ENCODE measurements at places on chromosomes 1 and 21.
A peak's percentile ranks its signal among the peaks of the same experiment; 100 is the strongest.

- peak; percentile 67 for DNase-seq
Measured at GRCh38 chr1:101587741-101588140, 350.9 kb downstream of the S1PR1 start.

DNA sequence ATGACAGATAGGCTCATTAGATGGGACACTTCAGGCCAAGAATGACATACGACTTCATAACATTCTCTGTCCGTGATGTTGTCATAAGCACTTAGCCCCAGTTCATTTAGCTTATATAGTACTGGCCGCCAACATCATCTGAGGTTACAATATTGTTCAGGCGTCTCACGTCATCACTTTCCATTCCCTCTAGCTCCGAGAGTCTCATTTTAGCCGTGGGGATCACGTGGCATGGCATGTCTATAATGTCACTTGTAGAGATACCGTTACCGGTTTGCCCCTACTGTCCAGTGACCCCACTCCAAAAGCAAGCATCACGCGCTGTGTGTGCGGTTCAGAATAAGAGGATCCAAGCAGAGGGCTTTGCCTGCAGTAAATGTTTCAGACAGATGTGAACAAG lies 34.6 kb upstream of the HEATR1 start:
- no peak for DNase-seq

DNA sequence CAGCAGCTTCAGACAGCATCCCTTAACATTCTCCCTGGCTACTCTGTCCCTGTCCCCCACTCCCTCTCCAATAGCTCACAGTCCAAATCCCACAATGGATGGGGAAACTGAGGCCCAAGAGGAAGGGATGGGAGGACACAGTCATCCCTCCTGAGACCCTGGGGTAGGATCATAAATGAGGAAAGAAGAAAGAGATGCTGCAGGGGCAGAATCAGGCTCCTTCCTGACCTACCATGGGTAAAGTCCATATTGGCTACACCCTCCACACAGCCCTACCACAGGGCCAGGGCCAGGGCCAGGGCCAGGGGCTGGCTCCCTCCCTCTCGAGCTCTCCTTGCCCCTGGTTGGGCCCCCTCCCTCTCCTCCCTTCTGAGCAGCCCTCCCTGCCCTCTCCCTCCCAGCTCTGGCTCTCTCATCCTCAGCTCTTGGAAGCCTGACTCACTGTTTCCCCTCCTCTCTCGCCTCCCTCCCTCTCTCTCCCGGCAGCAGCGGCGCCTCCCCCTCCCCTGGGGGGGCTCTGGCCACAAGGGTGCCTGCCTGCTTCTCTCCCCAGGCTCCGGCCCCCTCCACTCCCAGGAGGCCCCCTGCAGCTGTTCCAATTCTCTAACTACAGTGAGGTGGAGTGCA lies 4.9 kb downstream of the AHDC1 start:
- peak; percentile 89 for DNase-seq

DNA sequence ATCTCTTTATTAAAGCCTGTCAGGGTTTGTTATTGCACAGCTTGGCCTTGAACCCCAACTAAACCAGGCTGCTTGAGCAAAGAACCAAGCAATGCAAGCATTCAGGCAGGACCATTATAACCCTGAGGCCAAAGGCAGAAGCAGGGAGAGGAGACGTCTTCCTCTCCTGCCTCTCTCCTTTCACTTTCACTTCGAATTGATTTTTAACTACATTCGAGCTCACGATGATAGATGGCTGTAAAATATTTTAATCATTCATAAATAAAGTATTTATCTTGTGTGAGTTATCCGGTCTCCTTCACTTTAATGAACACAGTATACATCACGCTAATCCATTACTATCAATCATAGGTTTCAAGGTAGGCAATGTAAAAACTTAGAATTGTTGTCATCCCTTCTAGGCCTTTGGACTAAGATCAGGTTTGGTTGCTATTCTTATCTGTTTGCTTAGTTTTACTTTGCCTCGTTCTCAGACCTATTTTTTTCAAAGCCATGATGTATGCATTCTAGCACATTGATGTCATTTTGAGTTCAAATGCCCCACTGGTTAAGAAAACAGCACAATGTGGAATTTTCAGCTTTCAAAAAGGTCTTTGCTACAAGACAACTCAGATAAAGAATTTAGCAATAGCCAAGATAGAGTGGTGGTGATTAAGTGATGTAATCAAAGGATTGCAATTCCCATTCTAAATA lies 480.2 kb upstream of the RUNX1 start:
- no peak for DNase-seq

GRCh38 chr1:25520446-25521061 lies 22.9 kb upstream of the LDLRAP1 start:
- no peak for DNase-seq

DNA sequence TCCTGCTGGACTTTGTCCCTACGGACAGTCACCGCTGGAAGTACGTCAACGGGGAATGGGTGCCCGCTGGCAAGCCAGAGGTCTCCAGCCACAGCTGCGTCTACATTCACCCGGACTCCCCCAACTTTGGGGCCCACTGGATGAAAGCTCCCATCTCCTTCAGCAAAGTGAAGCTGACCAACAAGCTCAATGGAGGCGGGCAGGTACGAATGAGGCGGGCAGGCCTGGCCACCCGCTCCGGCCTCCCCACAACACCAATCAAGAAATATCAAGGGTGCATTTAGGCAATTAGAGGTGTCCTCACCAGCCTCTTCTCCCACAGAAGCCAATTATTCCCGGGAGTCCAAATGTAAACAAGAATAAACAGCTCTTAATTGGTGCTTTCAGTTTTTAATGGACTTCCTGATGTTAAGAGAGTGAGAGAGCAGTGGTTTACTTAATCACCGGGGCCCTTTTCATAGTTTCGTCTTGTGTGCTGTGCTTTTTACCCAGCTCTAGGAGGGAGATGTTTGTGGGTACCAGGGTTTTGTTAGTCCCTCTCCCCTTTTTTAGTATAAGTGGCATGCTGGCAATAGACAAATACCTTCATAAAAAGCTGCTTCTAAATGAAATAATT lies 10.7 kb downstream of the TBX19 start:
- DNase-seq: no peak

DNA sequence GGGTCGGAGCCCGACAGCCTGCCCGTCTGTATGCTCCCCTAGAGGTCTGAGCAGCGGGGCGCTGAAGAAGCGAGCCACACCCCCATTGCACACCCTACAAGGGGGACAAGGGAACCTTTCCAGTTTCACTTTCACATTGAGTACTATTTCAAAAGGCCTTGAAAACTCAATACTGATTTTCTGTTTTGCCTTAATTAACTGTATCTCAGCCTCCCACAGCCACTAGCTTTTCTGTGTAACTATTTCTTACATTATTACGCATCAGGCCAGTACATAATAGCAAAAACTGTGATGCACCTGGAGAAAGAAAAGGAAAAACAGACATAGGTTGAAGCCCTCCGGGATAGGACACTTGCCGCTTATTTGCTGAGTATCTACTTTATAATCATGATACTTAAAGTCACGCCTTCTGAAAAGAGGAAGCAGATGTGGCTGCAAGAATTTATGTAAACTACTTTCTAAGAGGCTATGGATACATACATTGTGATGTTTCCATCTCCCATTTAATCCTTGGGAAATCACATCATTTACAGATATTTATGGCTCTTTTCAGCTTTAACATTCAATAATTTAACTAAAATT lies 1719.5 kb downstream of the MRPL39 start:
- DNase-seq: no peak

DNA sequence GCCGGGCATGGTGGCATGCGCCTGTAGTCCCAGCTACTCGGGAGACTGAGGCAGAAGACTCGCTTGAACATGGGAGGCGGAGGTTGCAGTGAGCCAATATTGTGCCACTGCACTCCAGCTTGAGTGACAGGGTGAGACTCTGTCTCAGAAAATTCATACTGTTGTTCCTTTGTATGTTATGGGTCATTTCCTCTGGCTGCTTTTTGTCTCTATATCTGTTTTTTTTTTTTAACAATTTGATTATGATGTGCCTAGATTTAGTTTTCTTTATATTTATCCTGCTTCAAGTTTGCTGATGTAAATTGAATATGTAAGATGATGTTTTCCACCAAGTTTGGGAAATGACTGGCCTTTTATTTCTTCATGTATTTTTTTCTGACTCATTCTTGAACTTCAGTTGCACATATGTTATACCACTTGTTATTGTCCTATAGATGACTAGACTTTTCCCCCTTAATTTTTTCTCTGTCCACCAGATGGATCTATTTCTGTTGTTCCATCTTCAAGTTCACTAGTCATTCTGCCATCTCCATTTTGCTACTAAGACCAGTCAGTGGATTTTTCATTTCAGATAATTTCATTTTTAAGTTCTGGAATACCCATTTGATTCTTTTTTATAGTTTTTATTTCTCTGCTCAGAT lies 173.5 kb downstream of the GALNT2 start:
- DNase-seq: no peak

DNA sequence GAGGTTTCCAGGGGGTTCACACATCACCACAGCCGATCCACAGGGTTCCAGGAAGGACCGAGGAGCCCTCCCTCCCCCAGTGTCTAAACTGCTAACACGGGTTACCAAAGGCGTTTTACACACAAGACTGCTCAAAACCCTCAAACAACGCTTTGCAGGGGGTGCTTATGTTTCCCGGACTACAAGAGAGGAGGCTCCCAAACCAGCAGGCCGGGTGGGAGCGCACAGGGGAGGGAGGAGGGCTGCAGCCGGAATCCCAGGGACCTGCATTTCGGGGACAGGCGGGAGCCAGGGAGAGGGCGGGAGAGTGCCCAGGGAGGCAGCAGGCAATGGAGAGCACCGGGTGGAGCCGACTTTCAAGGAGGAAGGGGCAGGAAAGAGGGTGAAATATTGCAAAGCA lies 50.8 kb downstream of the ACBD3 start:
- DNase-seq: no peak

- DNase-seq: no peak
Measured at GRCh38 chr21:25369524-25370300, 237.6 kb downstream of the MRPL39 start.

DNA sequence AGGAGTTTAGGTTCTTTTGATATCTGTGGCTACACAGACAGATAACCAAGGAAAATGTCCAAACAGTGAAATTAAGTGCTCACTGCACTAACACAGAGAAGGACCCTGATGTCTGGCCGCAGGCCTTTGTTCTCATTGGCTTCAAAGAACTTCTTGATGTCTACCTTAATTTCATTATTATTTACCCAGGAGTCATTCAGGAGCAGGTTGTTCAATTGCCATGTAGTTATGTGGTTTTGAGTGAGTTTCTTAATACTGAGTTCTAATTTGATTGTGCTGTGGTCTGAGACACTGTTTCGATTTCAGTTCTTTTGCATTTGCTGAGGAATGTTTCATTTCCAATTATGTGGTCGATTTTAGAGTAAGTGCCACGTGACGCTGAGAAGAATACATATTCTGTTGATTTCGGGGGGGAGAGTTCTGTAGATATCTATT lies 15.2 kb upstream of the LGALS8 start:
- DNase-seq: no peak

- DNase-seq: peak; percentile 60
Measured at GRCh38 chr1:159177272-159177907, 6.0 kb downstream of the CADM3 start.

GRCh38 chr21:38264571-38264970 lies 7.8 kb downstream of the KCNJ15 start:
- no peak for DNase-seq

DNA sequence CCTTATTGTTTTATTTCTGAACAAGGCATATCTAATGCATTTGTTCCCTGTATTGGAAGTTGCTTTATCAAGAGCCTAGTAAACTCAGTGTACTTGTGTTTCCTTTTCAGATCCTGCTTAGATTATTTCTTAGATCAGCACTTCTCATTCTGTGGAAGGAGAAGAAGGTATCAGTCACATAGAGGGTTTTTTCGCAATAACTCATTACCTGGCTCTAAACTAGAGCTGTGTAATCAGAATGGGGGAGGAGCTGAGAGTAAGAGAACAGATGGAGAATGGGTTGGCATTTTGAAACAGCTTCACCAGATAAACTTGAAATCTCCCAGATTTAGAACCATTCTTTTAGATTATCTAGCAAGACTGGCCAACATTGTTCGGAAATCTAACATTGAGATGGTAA lies 11.0 kb downstream of the AHCYL1 start:
- DNase-seq: no peak

DNA sequence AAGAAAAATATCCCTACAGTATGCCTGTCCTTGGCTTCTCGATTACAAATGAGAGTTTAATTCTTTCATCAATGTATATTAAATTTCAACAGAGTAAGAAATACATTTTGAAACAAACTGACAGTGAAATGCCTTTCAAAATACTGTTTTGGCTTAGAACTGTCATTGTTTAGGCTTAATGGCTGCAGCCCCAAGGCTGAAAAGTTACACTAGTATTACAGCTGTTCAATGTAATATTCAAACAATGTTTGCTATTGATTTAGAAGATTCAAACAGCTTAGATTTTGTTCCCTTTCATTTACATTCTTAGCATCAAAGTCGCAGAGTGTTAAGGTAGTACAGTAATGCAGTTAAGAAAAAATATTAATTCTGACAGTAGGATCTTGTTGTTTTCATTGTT lies 882.9 kb upstream of the ADGRL2 start:
- DNase-seq: no peak

DNA sequence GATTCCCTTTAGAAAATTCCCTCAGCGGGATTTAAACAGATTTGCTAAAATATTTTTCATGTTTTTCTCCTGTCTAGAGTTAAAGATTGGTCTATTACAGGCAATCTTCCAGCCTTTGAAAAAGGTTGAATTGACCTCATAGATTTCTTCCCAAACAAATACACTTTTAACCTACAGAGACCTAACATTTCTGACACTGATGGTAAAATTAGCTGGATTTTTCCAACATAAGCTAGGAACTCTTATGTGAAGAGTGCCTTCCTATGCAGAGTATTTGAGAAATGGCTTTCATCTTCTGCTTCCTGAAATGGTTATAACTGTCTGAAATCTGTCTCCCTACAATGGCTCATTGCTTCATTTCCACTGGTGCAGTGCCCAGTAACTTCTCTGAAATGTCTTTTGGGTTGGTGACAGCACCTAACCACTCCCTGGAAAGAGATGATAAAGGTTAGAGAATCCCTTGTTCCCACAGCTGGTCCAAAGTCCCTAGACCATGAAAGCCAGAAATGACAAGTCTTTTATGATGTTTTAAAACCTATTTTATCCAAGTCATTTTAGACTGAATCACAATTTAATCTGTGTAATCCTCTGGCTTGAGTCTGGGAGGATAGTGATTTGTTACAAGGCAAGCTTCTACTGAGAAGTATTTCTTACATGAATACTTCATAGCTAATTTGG lies 269.4 kb downstream of the BACH1 start:
- DNase-seq: no peak

GRCh38 chr1:67855444-67855843 lies 22.2 kb upstream of the GNG12 start:
- DNase-seq: no peak

DNA sequence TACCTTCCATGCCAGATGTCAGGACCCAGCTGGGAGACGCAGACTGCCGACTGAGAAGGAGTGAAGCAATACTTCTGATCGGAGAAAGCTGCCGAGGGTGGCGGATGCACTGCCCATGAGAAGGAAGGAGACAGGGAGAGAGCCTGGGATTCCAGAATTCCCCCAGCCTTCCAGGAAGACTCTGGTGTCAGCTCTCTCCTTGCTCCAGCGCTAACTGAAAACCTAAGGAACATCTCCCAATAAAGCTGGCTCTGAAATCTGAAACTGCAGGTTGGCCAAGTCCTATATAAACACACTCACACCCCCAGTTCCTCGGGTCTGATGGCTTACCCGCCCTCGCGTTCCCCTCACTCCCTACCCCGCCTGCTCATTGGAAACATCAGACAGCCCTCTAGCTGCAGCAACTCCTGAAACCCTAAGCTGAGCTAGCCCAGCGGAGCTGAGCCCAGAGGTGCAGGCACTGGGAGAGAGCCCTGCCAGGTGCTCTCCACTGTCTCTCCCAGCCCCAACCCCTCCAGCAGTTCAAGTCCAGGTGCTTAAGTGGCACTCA lies 52.3 kb downstream of the PLEKHA6 start:
- peak; percentile 62 for DNase-seq

- no peak for DNase-seq
Measured at GRCh38 chr1:18062185-18062584, 45.4 kb upstream of the IGSF21 start.

Data from left hindlimb (tissue), 1 donor.